ENCODE measurements at places on chromosomes 5 and 9.

GRCh38 chr5:149366169-149366729, 8.4 kb downstream of the PCYOX1L start:
- no peak for DNase-seq

GRCh38 chr9:73805111-73805510, 653.4 kb downstream of the ANXA1 start:
- no peak for DNase-seq

DNA sequence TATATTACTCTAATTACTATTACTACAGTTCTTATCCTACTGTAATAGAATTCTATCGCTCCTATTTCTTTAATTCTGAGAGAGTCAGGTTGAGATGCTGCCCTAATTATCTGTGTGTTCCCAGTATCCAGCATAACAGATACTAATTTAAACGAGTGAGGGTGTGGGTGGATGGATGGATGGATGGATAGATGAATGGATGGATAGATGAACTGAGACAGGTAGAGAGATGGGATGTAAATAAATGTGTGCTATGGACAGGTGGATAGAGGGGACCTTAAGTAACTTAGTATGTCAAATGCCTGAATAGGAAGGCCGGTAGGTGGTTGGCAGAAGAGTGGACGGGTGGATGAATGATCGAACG, 143.6 kb upstream of the ADRA1B start:
- no peak for DNase-seq

DNA sequence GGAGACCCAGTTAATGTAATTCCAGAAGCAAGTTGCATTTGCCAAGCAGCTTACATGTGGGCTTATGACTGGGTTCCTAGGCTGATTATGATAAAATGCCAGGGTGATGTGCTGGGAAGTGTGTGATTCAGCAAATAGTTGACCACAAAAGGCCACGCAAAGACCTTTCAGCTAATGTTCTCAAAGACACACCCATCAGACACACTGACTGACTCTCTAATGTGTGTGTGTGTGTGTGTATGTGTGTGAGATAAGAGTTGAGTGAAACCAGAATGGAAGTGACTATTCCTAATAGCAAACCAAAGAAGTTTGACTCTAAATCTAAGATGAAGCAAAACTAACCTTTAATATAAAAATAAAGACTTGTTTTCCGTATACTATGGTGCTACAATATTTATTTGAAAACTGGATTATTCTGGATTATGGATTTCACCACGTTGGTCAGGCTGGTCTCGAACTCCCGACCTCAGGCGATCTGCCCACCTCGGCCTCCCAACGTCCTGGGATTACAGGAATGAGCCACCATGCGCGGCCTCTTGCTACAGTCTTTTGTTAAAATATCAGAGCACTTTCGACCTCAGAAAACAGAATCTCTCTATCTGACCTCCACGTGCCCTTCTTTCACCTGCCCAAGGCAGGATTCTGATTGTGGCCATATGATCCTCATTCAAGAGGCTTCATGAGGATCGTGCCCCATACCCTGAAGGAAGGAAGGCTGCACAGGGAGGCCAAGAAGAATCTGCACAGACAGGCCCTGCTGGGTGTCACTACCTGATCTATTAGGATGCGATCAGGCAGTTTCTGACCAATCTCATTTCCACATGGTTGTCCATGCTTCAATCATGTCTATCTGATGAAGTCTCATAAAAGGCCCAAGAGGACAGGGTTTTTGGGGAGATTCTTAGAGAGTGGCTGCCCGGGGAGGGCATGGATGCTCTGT, 75.6 kb downstream of the USP20 start:
- no peak for DNase-seq

DNA sequence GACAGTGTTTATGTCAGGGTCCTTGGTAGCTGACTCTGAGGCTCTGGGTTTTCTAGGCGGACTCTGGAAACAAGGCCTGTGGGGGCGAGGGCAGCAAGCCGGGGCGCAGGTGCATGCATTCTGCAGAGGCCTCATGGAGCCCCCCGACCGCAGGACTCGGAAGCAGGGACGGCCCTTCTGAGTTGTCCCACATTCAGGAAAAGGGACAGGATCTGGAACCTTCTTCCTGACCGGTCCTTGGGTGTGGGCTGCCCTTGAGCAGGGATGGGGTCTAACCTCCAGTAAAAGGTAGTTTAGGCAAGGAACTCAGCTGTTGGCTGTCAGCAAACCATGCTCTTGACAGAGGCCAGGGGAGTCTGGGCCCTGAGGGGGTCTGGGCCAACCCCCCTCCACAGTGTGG, 7.4 kb upstream of the COL5A1 start:
- DNase-seq: no peak

GRCh38 chr5:140041492-140042392, 1.4 kb downstream of the NRG2 start:
- DNase-seq: no peak

DNA sequence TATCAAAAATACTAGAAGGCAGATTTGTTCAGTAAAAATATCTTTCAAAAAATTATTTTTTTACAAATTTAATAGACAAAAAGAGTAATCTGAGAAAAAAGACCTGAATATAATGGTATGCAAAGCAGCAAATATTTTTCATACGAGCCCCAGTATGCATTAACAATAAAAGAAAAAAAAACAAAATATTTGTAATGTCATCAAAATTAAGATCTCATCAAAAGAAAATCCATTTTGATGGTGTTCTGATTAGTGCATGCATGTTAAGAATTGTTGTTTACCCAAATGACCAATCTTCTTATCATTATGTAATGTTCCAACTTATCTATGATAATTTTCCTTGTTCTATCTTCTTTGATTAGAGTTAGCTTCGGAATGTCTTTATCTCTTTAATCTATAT, 106.1 kb downstream of the CDH9 start:
- DNase-seq: no peak

DNA sequence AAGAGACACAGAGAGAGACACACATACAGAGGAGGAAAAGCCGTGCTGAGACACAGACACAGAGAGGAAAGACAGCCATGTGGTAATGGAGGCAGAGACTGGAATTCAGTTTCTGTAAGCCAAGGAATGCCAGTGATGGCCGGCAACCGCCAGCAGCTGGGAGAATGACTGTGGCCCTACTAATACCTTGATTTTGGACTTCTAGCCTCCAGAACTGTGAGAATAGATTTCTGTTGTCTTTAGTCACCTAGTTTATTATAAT, 90.2 kb downstream of the TARS1 start:
- no peak for DNase-seq

- DNase-seq: no peak
Measured at GRCh38 chr9:16304301-16304700, 566.2 kb downstream of the BNC2 start.

GRCh38 chr5:126917918-126918614, 112.3 kb downstream of the MARCHF3 start:
- peak; percentile 48 for DNase-seq

- DNase-seq: no peak
Measured at GRCh38 chr9:83792746-83793145, 24.8 kb downstream of the GKAP1 start.

GRCh38 chr5:143413958-143414669, 10.6 kb upstream of the NR3C1 start:
- no peak for DNase-seq

GRCh38 chr9:35892051-35892450, 14.0 kb upstream of the HRCT1 start:
- DNase-seq: no peak

DNA sequence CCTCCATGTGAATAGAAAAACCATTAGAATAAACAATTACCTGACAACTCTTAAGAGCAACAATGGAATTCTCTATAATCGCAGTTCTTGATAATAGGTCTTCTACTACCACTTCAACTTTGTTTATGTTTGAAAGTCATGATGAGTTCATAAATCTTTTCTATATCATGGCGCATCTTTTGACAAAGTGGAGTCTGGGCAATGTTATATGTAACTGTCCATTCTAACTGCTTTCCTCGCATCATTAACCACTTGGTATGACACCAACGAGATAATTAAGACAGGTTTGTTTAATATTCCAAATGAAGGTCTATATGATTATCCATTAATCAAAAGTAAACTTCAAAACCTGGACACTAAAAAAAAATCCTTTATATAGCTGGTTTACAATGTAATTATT, 272.0 kb downstream of the DENND1A start:
- DNase-seq: no peak

DNA sequence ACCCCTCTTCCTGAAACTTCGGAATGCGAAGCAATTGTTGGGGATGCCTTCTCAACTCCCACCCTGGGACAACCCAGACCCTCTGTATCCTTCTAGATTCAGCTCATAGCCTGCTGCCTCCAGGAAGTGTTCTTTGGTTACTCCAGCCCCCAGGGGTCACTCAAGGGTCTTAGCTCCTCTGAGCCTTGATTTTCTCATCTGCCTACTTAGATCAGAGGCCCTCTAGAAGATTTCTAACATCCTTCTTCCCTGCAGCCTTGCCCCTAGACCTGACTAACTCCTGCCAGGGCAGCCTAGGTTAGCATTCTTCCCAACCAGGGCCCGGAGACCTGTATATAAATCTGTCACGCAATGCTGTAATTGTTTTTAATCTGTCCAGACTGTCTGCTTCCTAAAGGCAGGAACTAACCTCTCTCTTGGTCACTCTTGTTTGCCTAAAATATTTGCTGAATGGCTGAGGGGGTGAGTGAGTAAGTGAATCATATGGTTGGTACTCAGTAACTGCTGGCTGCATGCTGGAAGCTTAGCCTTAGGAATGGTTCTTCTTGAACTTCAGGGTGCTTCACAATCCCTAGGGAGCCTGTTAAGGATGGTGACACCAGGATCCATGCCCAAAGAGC, 8.2 kb downstream of the GALNT10 start:
- DNase-seq: peak; percentile 60

- no peak for DNase-seq
Measured at GRCh38 chr5:32450952-32451351, 6.4 kb upstream of the ZFR start.

DNA sequence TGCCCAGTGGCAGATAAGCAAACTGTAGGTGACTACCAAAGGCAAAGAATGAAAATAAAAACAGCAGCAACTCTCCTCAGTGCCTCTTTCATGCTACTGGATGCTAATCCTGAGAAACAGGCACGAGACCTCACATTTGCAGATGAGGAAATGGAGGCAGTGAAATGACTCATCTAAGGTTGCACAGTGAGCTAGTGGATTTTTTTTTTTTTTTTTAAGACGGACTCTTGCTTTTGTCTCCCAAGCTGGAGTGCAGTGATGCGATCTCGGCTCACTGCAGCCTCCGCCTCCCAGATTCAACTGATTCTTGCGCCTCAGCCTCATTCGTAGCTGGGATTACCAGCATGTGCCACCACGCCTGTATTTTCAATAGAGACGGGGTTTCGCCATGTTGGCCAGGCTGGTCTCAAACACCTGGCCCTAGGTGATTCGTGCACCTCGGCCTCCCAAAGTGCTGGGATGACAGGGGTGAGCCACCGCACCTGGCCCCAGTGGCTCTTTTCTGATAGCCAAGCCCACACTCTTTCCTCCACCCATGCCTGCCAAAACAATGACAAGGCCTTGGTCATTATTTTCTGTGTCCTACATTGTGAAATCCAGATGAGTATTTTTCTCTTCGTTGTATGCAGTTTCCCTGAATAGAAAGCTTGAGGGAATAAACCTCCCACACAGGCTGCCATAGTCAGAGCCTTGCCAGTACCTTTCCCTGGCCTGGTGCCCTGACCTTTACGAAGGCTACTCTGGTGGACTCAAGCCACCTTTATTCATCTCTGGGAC, 19.2 kb downstream of the DOCK2 start:
- DNase-seq: no peak

DNA sequence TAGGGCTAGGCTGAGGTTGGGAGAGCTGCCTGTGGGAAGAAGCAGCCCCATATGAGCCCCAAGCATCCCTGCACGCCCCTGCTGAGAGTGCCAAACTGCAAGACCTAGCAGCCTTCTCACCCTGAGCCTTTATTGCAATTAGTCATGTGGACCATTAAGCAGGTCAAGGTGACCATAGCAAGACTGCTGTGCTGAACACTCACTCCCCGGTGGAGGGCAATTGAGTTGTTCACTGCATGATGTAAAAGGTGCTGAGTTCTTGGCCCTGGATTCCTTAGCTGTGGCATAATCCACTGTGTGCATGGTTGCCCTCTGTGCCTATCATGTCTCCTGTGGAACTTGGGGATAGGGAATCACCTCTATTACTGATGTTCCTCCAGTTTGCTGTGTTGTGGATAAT, 131.1 kb downstream of the FOXD1 start:
- DNase-seq: no peak

- no peak for DNase-seq
Measured at GRCh38 chr5:123755653-123756317, 243.8 kb downstream of the CSNK1G3 start.

GRCh38 chr9:37390759-37391158, 31.7 kb upstream of the GRHPR start:
- no peak for DNase-seq

GRCh38 chr9:21174671-21175070, 8.2 kb upstream of the IFNA21 start:
- no peak for DNase-seq

DNA sequence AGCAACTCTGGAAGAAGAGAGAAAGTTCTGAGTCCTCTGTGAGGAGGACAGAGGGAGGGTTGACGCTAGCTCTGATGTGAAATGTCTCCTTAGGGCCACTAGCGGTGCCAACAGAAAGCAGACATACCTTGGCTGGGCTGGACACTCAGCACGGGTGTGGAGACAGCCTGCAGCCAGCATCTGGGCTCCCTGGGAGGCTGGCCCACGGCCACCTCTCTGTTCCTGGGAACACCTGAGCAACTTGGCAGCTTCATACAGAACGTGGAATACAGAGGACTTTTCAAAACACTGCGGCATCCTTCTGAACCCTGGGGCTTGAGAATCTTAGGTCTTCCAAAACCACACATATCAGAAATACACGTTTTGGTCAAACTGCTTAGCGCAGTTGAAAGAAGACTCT, 269.1 kb downstream of the FSTL4 start:
- DNase-seq: no peak

DNA sequence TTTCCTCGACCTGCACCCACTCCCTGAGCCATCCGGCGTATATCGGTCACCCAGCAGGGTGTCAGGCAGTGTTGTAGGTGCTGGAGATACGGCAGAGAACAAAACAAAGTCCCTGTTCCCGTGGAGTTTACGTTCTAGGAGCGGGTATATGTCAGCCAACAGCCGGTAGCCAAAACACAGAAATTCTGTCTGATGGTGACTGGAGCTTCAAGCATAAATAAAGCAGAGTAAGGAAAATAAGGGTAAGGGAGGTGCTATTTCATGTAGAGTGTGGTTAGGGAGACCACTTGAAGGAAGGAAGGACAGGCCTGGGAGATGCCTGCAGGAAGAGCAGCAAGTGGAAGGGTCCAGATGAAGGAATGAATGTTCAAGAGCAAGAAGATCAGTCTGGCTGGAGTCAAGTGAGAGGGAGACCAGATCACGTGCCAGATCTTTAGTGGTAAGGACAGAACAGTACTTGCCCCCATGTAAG, 783 bp upstream of the ZFR start:
- DNase-seq: no peak

- no peak for DNase-seq
Measured at GRCh38 chr5:170541146-170541769, 37.4 kb downstream of the KCNIP1 start.

- DNase-seq: no peak
Measured at GRCh38 chr5:158154226-158155005, 295.5 kb upstream of the CLINT1 start.

GRCh38 chr5:159850160-159850559, 66.1 kb upstream of the ADRA1B start:
- no peak for DNase-seq

Data from NCI-H2029 treated with DMSO at 0.1 percent for 48 hours (cell line).